ENCODE measurements at places on chromosomes 5 and 9.

- no peak for DNase-seq
Measured at GRCh38 chr9:110897943-110898342, 140.3 kb downstream of the LPAR1 start.

GRCh38 chr5:171188016-171188415, 121.0 kb upstream of the TLX3 start:
- no peak for DNase-seq

DNA sequence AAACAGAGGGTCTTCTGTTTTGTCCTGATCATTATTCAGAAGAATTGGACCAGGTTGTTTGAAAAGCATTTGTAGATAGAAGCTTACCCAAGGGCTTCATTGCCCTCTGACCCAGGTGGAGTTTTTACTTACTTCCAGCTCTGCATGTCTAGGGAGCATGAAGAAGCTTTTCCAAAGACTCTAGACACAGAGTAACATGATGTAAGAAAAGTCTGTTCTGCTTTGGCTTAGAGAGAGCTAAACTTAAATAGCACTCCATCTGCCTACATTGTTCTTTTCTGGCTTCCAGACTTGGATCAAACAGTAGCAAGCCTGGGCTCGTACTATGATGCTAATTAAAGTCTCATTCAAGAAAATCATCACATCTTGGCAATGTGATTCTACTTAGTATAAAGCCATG, 112.1 kb downstream of the SNCAIP start:
- DNase-seq: no peak

DNA sequence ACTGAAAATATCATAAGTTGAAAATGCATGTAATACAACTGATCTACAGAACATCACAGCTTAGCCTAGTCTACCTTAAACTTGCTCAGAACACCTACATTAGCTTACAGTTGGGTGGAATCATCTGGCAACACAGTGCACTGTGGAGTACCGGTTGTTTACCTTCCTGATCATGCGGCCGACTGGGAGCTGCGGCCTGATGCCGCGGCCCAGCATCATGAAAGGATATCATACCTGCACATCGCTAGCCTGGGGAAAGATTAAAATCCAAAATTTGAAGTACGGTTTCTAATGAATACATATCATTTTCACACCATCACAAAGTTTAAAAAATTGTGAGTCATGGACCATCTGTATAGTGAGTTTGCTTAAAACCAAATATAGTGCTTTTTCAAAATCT, 1.8 kb downstream of the HACD4 start:
- DNase-seq: no peak

- DNase-seq: no peak
Measured at GRCh38 chr5:34791761-34792244, 47.2 kb upstream of the TTC23L start.

GRCh38 chr5:147750065-147750464, 32.5 kb downstream of the JAKMIP2 start:
- DNase-seq: no peak

DNA sequence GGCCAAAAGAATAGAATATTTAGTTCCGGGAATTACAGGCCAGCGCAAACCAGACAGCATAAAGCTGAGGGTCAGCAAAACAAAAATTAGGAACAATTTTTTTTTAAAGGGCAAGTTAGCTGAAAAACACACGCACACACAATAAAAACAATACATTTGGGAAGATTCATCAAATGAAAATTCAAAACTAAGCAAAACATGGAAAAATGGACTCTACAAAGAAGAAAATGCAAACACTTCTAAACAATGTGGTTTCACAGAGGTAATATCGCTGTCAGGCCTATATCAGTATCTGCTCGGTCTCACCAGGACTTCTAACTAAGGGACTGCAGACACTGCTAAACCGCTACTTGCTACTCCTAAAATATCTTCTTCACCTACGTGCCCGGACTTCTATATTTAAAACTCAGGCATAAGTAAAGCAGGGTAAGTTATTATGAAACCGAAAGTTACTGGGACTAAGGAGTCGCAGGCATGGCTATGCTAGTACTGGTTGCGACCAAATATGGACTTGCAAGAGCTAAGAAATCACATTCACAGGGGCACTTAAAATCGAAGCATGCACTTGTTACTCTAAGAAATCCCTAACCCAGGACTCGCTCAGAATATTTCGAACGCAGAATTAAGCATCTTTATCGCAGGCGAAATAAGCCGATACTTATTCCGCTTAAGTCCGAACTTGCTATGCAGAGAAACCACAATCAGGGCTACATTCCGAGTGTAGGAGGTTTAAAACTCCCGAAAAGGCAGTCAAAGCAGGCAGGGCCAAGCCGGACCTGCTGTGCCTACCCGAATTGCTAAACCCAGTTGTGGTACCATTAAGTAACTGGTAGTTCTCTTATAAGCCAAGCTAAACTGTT, 2.3 kb downstream of the ANXA2R start:
- no peak for DNase-seq

- peak; percentile 55 for DNase-seq
Measured at GRCh38 chr5:137734962-137735554, 831 bp downstream of the KLHL3 start.

GRCh38 chr5:112154940-112155686, 264.0 kb downstream of the EPB41L4A start:
- no peak for DNase-seq

- DNase-seq: no peak
Measured at GRCh38 chr5:95836544-95836943, 14.0 kb upstream of the GLRX start.

DNA sequence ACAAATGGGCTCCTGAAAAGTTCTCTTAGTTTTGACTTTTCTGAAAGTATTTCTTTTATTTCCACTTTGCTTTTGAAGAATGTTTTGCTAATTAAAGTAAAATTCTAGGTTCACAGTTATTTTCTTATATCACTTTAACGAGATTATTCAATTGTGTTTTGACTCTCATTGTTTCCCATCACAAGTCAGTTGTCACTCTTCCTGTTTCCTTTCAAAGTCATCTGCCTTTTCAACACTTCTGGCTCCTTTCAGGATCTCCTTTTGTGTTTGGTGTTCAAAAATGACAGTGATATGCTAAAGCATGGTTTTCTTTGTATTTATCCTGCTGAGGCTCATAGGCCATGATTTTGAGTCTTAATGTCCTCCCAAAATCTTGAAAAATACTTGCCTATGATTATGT, 235.4 kb upstream of the TAS2R1 start:
- DNase-seq: no peak

DNA sequence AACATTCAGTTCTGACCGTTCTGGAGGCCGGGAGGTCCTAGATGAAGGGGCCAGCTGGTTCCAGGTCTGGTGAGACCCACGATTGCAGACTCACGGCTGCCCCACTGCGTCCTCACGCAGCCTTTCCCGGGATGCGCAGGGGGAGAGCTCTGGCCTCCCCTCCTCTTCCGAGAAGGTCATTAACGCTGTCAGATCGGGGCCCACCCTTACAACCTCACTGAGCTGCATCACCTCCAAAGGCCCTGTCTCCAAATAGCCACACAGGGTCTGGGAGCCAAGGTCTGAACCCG, 66.6 kb upstream of the PPP1R26 start:
- no peak for DNase-seq

DNA sequence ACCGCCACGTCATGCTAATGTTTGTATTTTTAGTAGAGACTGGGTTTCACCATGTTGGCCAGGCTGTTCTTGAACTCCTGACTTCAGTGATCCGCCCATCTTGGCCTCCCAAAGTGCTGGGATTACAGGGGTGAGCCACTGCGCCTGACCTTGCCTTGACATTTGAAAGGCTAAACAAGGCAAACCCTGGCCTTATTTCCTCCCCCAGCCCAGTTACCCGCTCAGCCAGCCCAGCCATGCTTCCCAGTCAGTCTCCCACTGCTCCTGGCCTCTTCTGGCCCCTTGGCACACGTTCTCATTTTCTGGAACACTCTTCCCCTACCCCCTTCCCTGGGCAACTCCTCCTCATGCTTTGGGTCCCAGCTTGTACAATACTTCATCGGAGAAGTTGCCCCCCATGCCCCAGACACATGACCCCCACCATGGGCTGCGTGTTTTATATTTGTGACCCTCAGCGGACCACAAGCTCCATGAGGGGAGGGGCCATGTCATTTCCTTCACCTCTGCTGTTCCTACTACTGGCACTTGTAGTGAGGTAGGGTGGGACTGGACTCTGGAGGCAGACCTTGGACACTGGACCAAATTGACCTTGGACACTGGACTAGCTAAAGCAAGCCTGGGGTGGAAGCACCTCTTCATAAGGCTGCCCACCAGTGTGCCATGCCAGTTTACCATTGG, 94.4 kb upstream of the IER5L start:
- DNase-seq: no peak

- DNase-seq: no peak
Measured at GRCh38 chr5:32233696-32234447, 59.8 kb upstream of the GOLPH3 start.

DNA sequence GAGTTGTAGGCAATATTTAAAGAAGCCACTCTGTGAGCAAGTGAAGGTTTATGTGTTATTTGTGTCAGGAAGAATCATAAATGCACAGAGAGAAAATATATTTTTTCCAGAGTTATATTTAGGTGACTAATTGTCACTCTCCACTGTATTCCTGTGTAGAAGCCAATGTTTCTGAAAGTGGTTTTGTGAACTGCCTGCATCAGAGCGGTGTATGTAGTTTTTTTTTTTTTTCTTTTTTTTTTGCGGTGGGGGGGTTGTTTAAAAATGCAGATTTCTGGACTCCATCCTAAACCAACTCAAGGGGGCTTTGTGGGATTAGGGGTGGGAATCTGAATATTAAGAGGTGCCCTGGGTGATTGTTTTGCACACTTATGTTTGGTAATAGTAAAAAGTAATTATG, 103.4 kb downstream of the GDNF start:
- DNase-seq: no peak

DNA sequence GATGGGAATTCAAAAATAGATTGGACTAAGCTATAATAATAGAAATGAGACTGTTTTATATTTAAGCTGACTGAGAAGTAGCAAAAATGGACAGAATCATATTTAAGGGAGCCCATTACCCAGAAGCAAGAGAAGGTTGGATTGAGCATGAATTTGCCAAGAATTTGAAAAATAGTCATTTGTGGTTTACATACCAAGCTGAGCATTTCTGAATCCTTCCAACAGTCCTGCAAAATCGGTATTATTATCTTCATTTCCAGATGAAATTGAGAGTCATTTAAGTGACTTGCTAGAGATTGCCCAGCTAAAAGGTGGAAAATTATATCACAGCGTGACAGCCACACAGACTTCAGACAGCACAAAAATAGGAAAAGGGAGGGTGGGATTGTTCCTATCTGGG, 48.4 kb downstream of the TNFSF15 start:
- no peak for DNase-seq

- no peak for DNase-seq
Measured at GRCh38 chr5:33877449-33877848, 14.3 kb downstream of the ADAMTS12 start.

GRCh38 chr5:115575167-115576070, 26.9 kb downstream of the TICAM2 start:
- DNase-seq: no peak

GRCh38 chr9:102506406-102506805, 488.7 kb upstream of the CYLC2 start:
- peak; percentile 11 for DNase-seq

GRCh38 chr5:37532976-37533740, 154.0 kb downstream of the WDR70 start:
- no peak for DNase-seq

- no peak for DNase-seq
Measured at GRCh38 chr9:99211746-99212145, 10.0 kb downstream of the ALG2 start.

- no peak for DNase-seq
Measured at GRCh38 chr5:60503771-60504170, 196.2 kb downstream of the DEPDC1B start.

DNA sequence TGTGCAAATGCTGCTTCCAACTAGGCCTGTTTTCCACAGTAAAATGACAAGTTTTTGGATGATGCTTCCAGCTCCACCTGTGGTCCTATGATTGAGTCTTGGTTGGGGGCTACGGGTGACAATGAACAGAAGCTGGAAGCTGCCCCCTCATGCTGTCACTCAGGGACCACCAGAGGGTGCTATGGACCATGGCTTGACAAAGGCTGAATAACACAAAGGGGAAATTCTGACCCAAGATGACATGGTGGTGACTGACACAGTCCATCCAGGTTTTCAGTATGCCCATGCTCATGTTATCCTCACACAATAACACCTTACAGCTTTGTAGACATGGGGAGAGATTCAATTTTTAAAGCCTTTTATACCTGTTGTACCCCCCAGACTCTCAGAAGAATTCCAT, 23.9 kb upstream of the SAP30L start:
- DNase-seq: no peak

GRCh38 chr9:34502891-34503290, 19.9 kb downstream of the ENHO start:
- DNase-seq: no peak

GRCh38 chr5:127942246-127943060, 141.1 kb upstream of the SLC12A2 start:
- no peak for DNase-seq

DNA sequence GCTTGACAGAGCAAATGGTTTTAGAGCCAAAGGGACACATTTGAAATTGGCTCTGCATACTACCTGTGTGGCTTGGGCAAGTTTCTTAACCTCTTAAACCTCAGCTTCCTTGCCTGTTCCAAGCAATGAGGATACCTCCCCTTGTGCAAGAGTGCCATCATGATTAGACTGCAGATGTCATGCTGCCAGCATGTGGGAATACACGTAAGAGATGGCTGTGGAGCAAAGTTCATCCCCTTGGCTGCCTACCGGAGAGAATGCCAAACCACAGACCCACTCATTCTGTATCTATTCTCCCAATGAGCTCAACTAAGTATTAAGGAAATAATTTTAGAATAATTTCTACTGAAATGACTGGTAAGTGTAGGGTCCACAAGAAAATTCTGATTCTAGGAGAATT, 101.3 kb downstream of the WDR41 start:
- DNase-seq: no peak

DNA sequence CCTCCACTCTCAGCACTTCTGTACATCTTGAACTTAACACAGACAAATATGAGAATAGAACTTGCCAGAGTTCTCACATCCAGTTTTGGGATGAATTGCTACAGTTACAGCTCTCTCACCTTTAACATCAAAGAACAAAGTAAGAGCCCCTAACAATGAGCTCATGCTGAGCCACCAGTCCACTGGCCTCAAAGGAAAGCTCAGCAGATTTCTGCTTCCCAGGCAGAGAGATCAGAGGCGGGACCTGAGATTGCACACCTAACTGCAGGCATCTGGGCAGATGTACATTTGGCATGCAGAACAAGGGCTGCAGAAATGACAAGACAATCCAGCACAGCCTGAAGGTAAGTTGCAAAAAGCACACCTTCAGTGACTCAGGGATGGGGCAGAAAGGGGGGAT, 300.9 kb downstream of the MRPS30 start:
- no peak for DNase-seq

DNA sequence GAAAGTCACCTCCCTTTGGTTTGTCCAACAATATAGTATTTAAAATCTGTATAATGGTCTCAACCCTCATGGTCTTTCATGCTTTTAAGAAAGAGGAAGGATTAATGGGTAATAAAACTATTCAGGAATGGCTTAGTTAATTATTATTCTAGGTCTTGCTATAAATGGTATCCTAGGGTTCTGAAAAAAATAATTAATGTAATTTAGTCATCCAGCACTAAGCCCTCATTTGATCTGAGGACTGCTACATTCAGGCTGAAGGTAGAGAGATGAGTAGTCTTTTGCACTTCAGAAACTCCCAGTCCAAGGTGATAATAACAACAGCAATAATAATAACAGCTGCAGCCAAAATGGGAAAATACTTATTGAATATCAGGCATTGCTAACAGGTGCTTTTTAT, 2.6 kb downstream of the ANKRD55 start:
- DNase-seq: no peak

GRCh38 chr9:804026-804425, 37.5 kb upstream of the DMRT1 start:
- no peak for DNase-seq

- DNase-seq: peak; percentile 82
Measured at GRCh38 chr9:29214154-29214689, 1640.9 kb upstream of the C9orf72 start.

All from NCI-H1417 (cell line).